ENCODE measurements at places on chromosomes 3 and 15. TPM values are rescaled to one million over a fixed set of nuclear protein-coding genes. Genes with fewer than 3 reads are reported as not detected.
A peak's percentile ranks its signal among the peaks of the same experiment; 100 is the strongest.

The ADAMTS9 gene
- not detected for total RNA-seq

GRCh38 chr3:10432931-10433330 lies 72.5 kb downstream of the ATP2B2 start:
- H3K36me3 ChIP-seq: no peaks in the 10 kb centered on the region
- no peak overlapping the region for H3K4me3 ChIP-seq
- H3K27ac ChIP-seq: no peak overlapping the region
- H3K4me1 ChIP-seq: peaks cover 21% of the 10 kb centered on the region

- peak overlapping the region; percentile 82 for H3K4me3 ChIP-seq
- H3K27ac ChIP-seq: peak overlapping the region; percentile 65
- no peaks in the 10 kb centered on the region for H3K36me3 ChIP-seq
- peaks cover 10% of the 10 kb centered on the region for H3K4me1 ChIP-seq
- peaks cover 41% of the 10 kb centered on the region for H3K27me3 ChIP-seq
Measured at GRCh38 chr3:126356373-126357264, 589 bp downstream of the KLF15 start.

DNA sequence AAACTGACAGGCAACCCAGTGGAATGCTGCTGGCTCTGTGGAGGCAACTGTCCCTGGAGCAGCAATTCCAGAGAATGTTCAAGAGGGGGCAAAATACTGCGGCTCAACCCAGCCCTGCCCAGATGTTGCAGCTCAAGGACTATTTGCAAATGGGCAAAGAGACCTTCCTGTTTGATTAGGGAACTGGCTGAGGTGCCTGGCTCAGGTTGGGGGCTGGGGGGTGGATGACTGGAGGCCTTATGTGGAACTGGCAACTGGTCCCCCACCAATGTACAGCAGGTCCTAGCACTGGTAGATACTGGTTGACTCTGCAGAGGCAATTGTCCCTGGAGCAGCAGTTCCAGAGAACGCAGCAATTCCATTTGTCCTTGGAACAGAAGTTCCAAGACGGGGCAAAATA lies 302.5 kb downstream of the ZPLD1 start:
- H3K27me3 ChIP-seq: no peaks in the 10 kb centered on the region
- H3K27ac ChIP-seq: no peak overlapping the region
- no peaks in the 10 kb centered on the region for H3K4me1 ChIP-seq

- H3K4me1 ChIP-seq: no peaks in the 10 kb centered on the region
- no peak for DNase-seq
- no peaks in the 10 kb centered on the region for H3K36me3 ChIP-seq
- peaks cover 5% of the 10 kb centered on the region for H3K27me3 ChIP-seq
- H3K27ac ChIP-seq: no peak overlapping the region
Measured at GRCh38 chr3:32595323-32595722, 24.7 kb upstream of the DYNC1LI1 start.

DNA sequence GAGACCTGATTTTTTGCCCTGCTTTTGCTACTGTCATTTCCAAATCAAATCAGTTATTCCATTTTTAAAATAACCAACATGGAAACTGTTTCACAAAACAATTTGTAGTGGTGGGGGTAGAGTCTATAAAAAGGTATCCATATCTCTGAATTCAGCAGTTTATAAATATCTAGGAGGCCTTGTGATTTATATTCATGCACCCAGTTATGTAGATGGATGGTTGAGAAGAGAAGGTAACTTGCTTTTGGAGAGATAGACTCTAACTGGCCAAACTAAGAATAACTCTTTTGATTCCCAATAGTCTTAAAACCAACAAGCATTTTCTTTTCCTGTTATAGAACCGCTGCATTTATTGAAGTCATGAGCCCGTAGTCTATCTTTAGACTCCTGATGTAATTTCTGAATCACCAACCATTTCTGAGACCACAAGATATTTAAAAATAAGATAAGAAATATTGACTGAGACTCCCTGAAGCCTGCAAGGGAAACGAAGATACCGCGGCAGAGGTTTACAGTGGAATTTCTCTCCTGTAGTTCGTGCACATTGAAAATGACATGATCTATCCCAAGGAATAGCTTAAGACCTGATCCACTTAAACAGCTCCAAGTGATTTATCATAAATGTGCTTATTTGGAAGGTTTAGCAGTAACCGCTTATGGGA lies 68.5 kb downstream of the SAMMSON start:
- H3K27me3 ChIP-seq: peaks cover 31% of the 10 kb centered on the region
- H3K27ac ChIP-seq: no peak overlapping the region
- no peak for DNase-seq
- no peaks in the 10 kb centered on the region for H3K36me3 ChIP-seq
- no peaks in the 10 kb centered on the region for H3K4me1 ChIP-seq
- H3K4me3 ChIP-seq: no peak overlapping the region

DNA sequence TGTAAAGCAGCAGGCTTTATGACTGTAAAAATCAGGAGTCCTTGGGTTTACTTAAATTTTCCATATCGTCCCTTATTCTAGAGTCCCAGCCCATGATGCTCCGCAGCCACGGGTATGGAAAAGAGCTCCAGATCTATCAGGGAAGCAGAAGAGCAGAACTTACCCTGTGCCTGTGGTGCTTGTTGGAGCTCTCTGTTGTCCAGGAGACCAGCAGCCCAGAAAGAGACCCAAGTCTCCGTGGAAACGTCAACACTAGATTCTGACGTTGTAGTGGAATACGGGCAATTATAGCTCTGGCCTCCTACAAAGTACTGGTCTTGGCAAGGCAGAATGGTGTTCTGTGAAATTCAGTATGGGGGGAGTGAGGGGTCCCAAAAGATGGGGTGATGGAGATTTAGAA lies 2.0 kb downstream of the GMNC start:
- H3K36me3 ChIP-seq: no peaks in the 10 kb centered on the region
- no peak overlapping the region for H3K4me3 ChIP-seq
- peaks cover 43% of the 10 kb centered on the region for H3K27me3 ChIP-seq
- no peak for DNase-seq
- no peak overlapping the region for H3K27ac ChIP-seq
- peaks cover 3% of the 10 kb centered on the region for H3K4me1 ChIP-seq

The HDC gene
- 1.1 TPM for total RNA-seq

DNA sequence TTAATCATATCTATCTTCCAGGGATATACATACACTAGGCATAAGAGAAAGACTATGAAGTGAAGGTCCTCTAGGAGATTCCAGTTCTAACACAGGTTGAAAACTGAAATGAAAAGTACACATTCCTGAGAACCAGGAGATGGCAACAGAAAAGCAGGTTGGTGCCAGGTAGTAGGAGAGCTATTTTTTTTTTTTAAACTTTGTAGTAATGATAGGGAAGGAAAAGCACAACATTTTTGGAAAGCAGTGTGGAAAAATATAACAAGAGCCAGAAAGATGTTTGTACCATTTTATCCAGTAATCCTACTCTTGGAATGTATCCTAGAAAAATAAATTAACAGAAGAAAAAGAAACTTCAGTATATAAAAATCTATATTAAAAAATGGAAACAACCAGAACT lies 189.9 kb downstream of the DTWD1 start:
- H3K4me1 ChIP-seq: no peaks in the 10 kb centered on the region
- H3K27ac ChIP-seq: no peak overlapping the region
- no peaks in the 10 kb centered on the region for H3K36me3 ChIP-seq

The SGO1 gene
- total RNA-seq: 37.5 TPM

GRCh38 chr3:20123131-20123652 lies 62.8 kb downstream of the SGO1 start:
- no peak overlapping the region for H3K27ac ChIP-seq
- H3K27me3 ChIP-seq: no peaks in the 10 kb centered on the region

GRCh38 chr15:89307791-89308190 lies 26.8 kb downstream of the POLG start:
- no peak overlapping the region for H3K4me3 ChIP-seq
- no peak for DNase-seq
- no peaks in the 10 kb centered on the region for H3K27me3 ChIP-seq
- H3K27ac ChIP-seq: no peak overlapping the region

The RASGRP1 gene
- 44.9 TPM for total RNA-seq

The SCN11A gene
- 0.05 TPM for total RNA-seq

GRCh38 chr15:79282371-79283251 lies at the start of gene ANKRD34C:
Gene ANKRD34C, plus strand, starts transcription at chr15:79282722. Its CDS starts 10,563 bp downstream, at chr15:79293285.
- no peak within 1 kb of the TSS for H3K27ac ChIP-seq
- DNase-seq: no peak
- no peaks in the 10 kb centered on the region for H3K36me3 ChIP-seq
- peaks cover 72% of the 10 kb centered on the region for H3K27me3 ChIP-seq
- H3K4me1 ChIP-seq: no peaks in the 10 kb centered on the region
- no peak within 1 kb of the TSS for H3K4me3 ChIP-seq

- peaks cover 11% of the 10 kb centered on the region for H3K36me3 ChIP-seq
- no peak overlapping the region for H3K27ac ChIP-seq
- H3K4me3 ChIP-seq: no peak overlapping the region
- H3K27me3 ChIP-seq: no peaks in the 10 kb centered on the region
Measured at GRCh38 chr3:41888368-41889076, 73.4 kb downstream of the ULK4 start.

- no peak for DNase-seq
- H3K27me3 ChIP-seq: peaks cover 8% of the 10 kb centered on the region
- H3K4me3 ChIP-seq: no peak overlapping the region
- H3K36me3 ChIP-seq: no peaks in the 10 kb centered on the region
- H3K4me1 ChIP-seq: no peaks in the 10 kb centered on the region
- H3K27ac ChIP-seq: no peak overlapping the region
Measured at GRCh38 chr3:132843851-132844553, 121.8 kb upstream of the NPHP3 start.

DNA sequence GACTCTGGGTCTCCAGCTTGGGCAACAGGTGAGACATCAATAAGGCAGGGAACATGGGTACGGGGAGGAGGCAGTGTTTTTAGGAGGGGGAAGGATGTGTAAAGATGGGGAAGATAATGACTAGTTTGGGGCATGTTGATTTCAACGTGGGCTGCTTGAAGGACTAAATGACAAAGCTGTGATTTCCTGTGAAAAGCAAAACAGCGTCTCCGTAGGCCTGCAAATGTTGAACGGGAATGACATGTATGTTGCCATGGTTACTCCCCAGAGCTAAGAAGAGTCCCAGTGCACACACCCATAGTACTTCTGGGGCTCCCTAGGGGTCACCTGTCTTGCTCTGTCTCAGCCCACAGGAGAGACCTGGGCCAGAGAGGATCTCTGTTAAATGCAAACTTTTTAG lies 71.3 kb upstream of the ETV5 start:
- no peak overlapping the region for H3K27ac ChIP-seq
- no peak overlapping the region for H3K4me3 ChIP-seq
- H3K27me3 ChIP-seq: no peaks in the 10 kb centered on the region
- H3K36me3 ChIP-seq: no peaks in the 10 kb centered on the region
- DNase-seq: no peak

DNA sequence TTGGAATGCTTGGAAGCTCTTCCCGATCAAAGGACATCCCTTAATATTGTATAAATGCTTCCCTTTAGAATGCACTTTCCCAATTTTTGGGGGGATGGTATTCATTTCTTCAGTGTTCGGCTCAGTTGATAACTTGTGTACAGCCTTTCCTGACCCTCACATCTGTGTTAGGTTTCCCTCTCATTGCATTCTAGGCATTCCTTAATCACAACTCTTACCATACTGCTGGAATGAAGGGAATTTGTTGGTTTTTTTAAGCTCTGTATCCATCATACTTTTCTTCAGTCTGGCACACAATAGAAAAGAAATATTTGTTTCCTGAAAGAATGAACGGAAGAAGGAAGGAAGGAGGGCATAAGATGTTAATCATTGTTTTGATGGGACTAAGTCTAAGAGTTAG lies 119.5 kb downstream of the CHST2 start:
- H3K36me3 ChIP-seq: peaks cover 3% of the 10 kb centered on the region
- H3K4me3 ChIP-seq: no peak overlapping the region
- no peak for DNase-seq
- H3K27me3 ChIP-seq: no peaks in the 10 kb centered on the region
- H3K27ac ChIP-seq: no peak overlapping the region

The SUSD5 gene
- total RNA-seq: not detected

GRCh38 chr15:98547275-98547674 lies 101.1 kb upstream of the IGF1R start:
- DNase-seq: no peak
- H3K4me1 ChIP-seq: peaks cover 16% of the 10 kb centered on the region
- no peak overlapping the region for H3K27ac ChIP-seq
- no peaks in the 10 kb centered on the region for H3K36me3 ChIP-seq
- peak overlapping the region; percentile 90 for H3K4me3 ChIP-seq
- peaks cover 28% of the 10 kb centered on the region for H3K27me3 ChIP-seq

DNA sequence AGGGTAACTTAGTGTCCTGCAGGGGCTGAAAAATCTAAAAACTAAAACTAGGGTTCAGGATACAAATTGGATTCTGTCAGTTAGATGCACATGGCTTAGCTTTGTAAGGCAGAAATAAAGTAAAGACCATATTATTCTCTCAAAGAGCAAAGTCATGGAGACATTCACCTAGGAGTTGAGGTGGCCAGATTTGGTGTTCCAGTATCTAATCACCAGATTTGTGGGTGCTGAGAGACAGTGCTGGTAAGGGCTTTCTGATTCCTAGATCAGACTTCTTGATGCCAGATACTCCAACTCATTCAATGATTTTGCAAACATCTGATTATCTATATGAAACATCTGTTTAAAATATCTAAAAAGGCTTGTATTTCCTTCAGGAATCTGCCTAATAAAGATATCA lies 28.3 kb upstream of the TBC1D5 start:
- H3K36me3 ChIP-seq: no peaks in the 10 kb centered on the region
- H3K4me1 ChIP-seq: peaks cover 10% of the 10 kb centered on the region
- H3K4me3 ChIP-seq: no peak overlapping the region
- H3K27ac ChIP-seq: no peak overlapping the region

DNA sequence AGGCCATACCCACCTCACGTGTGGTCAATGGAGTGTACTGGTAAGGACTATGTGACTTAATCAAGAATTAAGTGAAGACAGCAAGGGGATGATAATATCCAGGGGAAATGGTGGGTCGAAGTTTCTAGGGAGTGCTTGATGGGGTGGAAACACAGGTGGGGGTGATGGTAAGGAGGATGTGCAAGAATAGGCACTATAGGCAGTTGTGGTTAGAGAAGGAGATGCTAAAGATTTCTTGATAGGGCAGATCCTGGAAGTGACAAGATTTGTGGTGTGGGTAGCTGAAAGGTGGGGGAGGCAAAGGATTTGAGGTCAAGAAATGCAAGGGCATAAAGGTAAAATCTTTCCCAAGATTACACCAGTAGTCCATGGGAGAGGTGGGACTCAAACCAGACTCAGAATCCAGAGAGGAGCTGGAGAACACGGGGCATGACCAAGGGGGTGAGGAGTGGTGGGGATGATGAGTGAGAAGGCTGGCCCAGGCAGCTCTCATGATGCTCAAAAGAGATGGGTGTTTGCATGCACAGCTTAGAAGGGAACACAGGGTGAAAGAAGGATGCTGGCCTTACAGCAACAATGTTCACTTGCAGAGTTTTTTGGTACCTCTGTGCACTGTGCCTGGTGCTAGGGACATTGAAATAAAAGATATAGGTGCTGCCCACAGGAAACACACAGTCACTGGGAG lies 78.4 kb downstream of the CCR1 start:
- peaks cover 8% of the 10 kb centered on the region for H3K4me1 ChIP-seq
- H3K36me3 ChIP-seq: no peaks in the 10 kb centered on the region
- no peak overlapping the region for H3K27ac ChIP-seq
- H3K4me3 ChIP-seq: no peak overlapping the region
- no peak for DNase-seq

- no peak overlapping the region for H3K4me3 ChIP-seq
- H3K4me1 ChIP-seq: peaks cover 48% of the 10 kb centered on the region
- no peak for DNase-seq
- H3K27ac ChIP-seq: no peak overlapping the region
- H3K36me3 ChIP-seq: peaks cover 4% of the 10 kb centered on the region
Measured at GRCh38 chr15:69712991-69713390, 260.4 kb downstream of the RPLP1 start.

The ZNF654 gene
- 17.8 TPM for total RNA-seq

Data from activated naive CD4-positive, alpha-beta T cell treated with anti-CD3 and anti-CD28 coated beads for 36 hours (primary cell).